ENCODE measurements at places on chromosomes 1 and 21. TPM values are rescaled to one million over a fixed set of nuclear protein-coding genes. Genes with fewer than 3 reads are reported as not detected.

CPLANE2 gene
- 4.5 TPM for total RNA-seq

REN gene
- total RNA-seq, result 0.33 TPM

BARHL2 gene
- total RNA-seq, result not detected

SYNC gene
- total RNA-seq, result 12.3 TPM

CCDC190 gene
- 1.9 TPM for total RNA-seq

TRIM63 gene
- not detected for total RNA-seq

TMEM269 gene
- total RNA-seq, result not detected

NPR1 gene
- 11.7 TPM for total RNA-seq

SPATA21 gene
- total RNA-seq, result not detected

MX2 gene
- 0.98 TPM for total RNA-seq

TNFAIP8L2 gene
- total RNA-seq, result not detected

NOTCH2 gene
- total RNA-seq, result 24.6 TPM

CDK18 gene
- total RNA-seq, result 0.33 TPM

WDR3 gene
- 17.6 TPM for total RNA-seq

GBP3 gene
- total RNA-seq, result 14.0 TPM

TINAGL1 gene
- 655 TPM for total RNA-seq

PPFIA4 gene
- under 0.01 TPM for total RNA-seq

CKS1B gene
- total RNA-seq, result 69.7 TPM

RNF2 gene
- 27.1 TPM for total RNA-seq

RNU1-1 gene
- total RNA-seq, result under 0.01 TPM

PRAMEF14 gene
- not detected for total RNA-seq

ANGPTL1 gene
- total RNA-seq, result under 0.01 TPM

LAD1 gene
- not detected for total RNA-seq

C1orf159 gene
- 12.4 TPM for total RNA-seq

SLC44A5 gene
- total RNA-seq, result 19.9 TPM

KRTAP19-1 gene
- not detected for total RNA-seq

HSF2BP gene
- 1.1 TPM for total RNA-seq

ROR1 gene
- 3.6 TPM for total RNA-seq

DDAH1 gene
- total RNA-seq, result 63.7 TPM

UMODL1 gene
- total RNA-seq, result not detected

SPRR2A gene
- not detected for total RNA-seq

NTMT2 gene
- not detected for total RNA-seq

EVA1C gene
- 26.7 TPM for total RNA-seq

C8A gene
- total RNA-seq, result not detected

NCAM2 gene
- 0.57 TPM for total RNA-seq

NUDC gene
- total RNA-seq, result 33.3 TPM

ALG14 gene
- total RNA-seq, result 2.0 TPM

CD1E gene
- not detected for total RNA-seq

RGS16 gene
- total RNA-seq, result 0.33 TPM

CYP4A22 gene
- total RNA-seq, result not detected

MYCL gene
- total RNA-seq, result 2.9 TPM

ACTRT2 gene
- total RNA-seq, result not detected

KIRREL1 gene
- total RNA-seq, result 42.2 TPM

NTNG1 gene
- 2.2 TPM for total RNA-seq

TIAM1 gene
- total RNA-seq, result 0.38 TPM

NECTIN4 gene
- 0.65 TPM for total RNA-seq

UBE2U gene
- total RNA-seq, result not detected

RAB7B gene
- not detected for total RNA-seq

AUNIP gene
- total RNA-seq, result 4.2 TPM

TFF3 gene
- total RNA-seq, result 32.0 TPM

TNFRSF25 gene
- total RNA-seq, result 18.9 TPM

ARHGEF2 gene
- 106 TPM for total RNA-seq

TPM3 gene
- total RNA-seq, result 741 TPM

Measured in vein endothelial cell (primary cell).